ENCODE measurements at places on chromosomes 6 and 20.
A peak's percentile ranks its signal among the peaks of the same experiment; 100 is the strongest.

DNA sequence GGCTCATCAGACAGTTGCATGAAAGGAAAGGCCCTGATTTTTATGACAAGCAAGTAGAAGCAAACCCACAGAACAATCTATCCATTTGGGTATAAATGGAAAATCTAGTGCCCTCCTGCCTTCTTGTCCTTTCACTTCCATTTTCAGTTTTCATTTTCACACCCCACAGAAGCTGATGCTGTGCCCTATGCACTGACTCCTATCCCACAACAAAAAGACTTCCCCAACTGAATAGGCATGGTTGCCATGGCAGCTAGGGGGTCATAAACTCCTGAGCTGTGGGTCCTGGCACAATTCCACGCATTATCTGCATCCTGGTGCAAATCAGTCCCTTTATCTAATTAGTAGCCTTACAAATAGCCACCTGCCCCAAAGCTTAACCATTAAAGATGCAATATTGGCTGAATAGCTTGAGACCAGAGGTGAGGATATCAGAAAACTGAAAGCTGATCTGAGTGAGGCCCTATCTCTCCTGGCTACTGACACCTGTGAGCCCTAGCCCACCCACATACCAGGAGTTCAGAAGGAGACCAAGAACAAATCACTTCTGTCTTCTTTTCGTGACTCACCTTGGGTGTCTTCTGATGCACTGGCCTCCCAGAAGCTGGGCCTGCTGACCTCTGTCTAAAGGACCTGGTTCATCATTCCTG lies 34.9 kb upstream of the HEY2 start:
- no peak for DNase-seq

GRCh38 chr6:110593637-110594036 lies 117.2 kb upstream of the SLC22A16 start:
- no peak for DNase-seq

DNA sequence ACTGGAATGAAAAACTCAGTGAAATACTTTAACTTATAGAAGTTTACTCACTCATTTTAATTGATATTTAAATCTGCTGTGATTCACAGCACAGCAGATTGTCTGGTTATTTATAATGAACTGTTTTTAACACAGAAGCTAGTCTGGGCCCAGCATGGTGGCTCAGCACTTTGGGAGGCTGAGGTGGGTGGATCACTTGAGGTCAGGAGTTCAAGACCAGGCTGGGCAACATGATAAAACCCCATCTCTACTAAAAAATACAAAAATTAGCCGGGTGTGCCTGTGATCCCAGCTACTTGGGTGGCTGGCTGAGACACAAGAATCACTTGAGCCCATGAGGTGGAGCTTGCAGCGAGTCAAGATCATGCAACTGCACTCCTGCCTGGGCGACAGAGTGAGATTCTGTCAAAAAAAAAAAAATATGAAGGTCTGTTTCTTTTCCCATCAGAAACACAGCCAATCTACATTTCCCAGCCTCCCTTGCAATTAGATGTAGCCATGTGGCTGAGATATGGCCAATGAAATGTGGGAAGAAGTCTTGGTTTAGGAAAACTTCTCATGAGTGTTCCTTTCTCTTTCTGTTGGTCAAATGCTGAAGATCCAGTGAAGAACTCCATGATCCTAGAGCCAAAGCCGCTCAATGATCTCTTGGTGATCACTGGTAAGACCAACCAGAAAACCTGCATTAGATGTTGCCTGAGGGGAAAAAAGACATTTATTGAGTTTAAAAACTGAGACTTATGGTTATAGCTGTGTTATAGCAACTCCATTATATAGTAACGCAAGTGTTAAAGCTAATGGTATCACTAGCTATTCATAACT lies 31.3 kb upstream of the BTN3A2 start:
- no peak for DNase-seq

DNA sequence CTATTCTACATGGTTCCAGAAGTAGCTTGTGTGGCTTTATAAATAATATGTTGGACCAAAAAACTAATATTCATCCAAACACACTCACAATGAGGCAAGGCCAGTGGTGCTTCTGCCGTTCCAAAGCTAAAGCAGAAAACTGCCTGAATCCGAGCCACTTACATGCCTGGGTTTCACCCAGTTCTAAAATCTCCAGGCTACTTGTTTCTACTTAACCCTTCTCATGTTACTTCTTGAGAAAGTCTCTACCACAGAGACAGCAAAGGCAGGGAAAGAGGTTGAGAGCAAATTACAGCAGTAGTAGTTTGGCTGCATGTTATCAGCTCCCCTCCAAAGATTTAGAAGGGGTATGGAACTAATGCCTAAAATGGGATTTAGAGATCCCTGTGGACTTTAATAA lies 62.0 kb downstream of the FAXC start:
- DNase-seq: no peak

DNA sequence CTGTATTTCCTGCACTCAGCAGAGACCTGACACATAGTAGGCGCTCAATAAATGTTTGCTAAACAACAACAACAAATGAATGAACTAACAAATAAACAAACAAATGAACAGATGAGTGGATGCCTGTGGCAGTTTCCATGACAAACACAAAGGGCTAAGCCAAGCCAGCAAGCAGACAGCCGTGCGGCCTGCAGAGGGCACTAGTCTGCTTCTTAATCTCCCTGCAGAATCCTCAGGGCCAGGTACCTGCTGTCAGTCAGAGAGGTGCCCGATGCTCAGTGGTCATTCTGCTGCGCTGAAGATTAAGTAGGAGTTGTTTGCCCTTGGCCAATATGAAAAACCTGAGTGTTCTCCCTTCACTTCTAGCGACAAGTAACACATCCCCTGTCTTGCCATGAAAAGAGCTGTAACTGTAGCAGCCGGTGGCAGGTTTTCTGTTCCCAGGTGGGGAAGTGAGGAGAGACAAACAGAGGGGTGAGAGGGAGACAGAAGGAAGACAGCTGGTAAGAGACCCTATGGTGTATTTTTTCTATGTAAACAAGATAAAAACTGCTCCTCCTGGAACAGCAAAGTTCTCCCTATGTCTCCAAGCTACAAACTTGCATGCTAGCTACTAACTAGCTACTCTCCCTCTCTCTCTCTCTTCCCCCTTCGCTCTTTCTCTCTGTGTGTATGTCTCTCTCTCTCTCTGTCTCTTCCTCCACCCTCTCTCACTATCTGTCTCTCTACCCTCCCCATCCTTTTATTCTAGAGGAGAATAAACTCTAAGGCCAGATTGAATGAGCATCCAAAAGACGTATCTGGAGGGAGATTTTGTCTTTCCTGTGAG lies at the start of gene MC3R:
Gene MC3R (plus strand): TSS at position 779 of the 829 bp plus-strand sequence. CDS start 112 bp downstream, outside the sequence.
- peak; percentile 8 for DNase-seq

DNA sequence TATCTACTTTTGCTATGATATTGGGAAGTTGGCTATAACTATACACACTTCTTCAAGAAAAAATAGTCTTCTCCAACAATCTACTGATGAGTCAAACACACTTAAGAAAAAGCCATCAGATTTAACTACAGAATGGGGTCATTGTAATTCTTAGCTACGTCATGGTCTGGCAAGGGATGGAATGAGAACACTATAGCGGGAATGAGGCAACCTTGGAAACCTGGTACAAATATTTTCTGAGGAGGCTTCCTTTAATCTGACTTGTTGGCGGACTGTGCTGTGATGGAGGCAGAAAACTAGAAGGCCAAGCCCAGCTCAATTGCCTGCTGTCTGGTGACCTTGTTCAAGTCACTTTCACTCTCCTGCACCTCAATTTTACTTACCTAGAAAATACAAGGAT lies 586.8 kb upstream of the JAG1 start:
- no peak for DNase-seq
